ENCODE measurements at places on chromosomes 6 and 20. TPM values are rescaled to one million over a fixed set of nuclear protein-coding genes. Genes with fewer than 3 reads are reported as not detected.

DNA sequence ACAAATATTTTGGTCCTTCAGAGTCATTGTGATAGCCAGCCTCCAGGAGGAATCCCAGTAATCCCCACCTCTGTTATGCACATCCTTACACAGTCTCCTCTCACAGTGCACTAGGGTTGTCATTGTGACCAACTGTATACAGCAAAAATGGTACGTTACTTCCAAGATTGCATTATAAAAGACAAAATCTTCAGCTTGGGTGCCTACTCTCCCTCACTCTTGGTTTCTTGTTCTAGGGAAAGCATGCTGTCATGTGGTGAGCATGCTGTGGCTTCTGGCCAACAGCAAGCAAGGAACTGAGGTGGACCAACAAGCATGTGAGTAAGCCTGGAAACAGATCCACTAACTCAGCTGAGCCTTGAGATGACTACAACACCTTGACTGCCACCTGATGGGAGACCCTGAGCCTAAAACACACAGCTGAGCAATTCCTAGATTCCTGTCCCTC is 130.1 kb upstream of the DST start:
- DNase-seq: peak; percentile 81

Gene UBE2C
- total RNA-seq: 53.3 TPM

Gene RAET1L
- not detected for total RNA-seq

- DNase-seq: peak; percentile 67
These were observed 51.1 kb downstream of the RCAN2 start for GRCh38 chr6:46440141-46440540.

DNA sequence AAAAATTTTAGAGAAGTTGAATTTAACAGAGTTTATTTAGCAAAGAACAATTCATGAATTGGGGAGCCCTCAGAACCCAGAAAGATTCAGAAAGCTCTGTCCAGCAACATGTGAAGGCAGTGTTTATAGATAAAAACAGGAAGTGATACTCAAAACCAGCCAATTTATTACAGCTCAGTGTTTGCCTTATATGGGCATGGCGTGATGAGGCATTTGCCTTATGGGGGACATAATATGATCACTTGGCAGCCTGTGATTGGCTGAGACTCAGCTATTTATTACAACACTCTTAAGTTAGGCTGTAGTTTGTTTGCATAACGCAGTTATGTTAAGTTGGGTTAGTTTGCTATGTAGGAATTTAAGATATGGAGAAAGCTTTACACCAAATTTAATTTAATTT is 11.5 kb downstream of the HLA-DPA1 start:
- peak; percentile 11 for DNase-seq

Gene DEFB132
- not detected for total RNA-seq

DNA sequence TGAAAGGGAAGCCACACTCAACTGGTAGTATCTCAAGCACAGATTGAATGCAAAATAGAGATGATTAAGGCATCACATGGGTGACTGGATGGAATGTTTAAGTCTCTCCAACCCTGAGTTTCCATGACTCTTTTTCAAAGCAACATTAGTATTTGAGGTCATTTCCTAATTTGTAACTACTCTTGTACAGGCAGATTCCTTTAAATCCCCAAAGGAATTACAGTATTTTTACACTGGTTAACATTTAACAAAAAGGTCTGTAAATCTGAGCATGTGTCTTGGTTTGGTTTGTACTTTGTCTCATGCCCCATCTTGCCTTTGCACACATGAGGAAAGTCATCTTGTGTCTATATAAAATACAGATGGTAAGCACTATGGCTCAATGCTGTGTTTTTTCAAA is 15.1 kb downstream of the RMND1 start:
- peak; percentile 89 for DNase-seq

Gene CCDC170
- 0.82 TPM for total RNA-seq

Gene AK9
- total RNA-seq: 16.6 TPM

- no peak for DNase-seq
These were observed at the start of gene SIGLEC1 for GRCh38 chr20:3712279-3712873. Gene SIGLEC1 (minus strand): TSS chr20:3712600. CDS start chr20:3707128, 5,472 bp downstream.

- DNase-seq: no peak
These were observed 127.7 kb upstream of the LRFN2 start for GRCh38 chr6:40714576-40715564.

- DNase-seq: no peak
These were observed 226.1 kb downstream of the OTOR start for GRCh38 chr20:16974080-16974854.

GRCh38 chr6:34526241-34526972 is 29.7 kb downstream of the SPDEF start:
- no peak for DNase-seq

GRCh38 chr20:48659858-48660257 is 167.9 kb downstream of the PREX1 start:
- DNase-seq: peak; percentile 54

Gene RGS17
- total RNA-seq: 7.8 TPM

GRCh38 chr6:3592371-3592941 is 135.6 kb upstream of the SLC22A23 start:
- peak; percentile 96 for DNase-seq

- no peak for DNase-seq
These were observed 41.1 kb downstream of the SUN5 start for GRCh38 chr20:32963176-32963575.

Gene BTNL2
- total RNA-seq: not detected

Gene MAP1LC3A
- total RNA-seq: 15.8 TPM

Gene SLC25A27
- total RNA-seq: 6.2 TPM

Gene NOL4L
- 4.5 TPM for total RNA-seq

Gene LRRC73
- total RNA-seq: 0.63 TPM

Gene TTBK1
- not detected for total RNA-seq

DNA sequence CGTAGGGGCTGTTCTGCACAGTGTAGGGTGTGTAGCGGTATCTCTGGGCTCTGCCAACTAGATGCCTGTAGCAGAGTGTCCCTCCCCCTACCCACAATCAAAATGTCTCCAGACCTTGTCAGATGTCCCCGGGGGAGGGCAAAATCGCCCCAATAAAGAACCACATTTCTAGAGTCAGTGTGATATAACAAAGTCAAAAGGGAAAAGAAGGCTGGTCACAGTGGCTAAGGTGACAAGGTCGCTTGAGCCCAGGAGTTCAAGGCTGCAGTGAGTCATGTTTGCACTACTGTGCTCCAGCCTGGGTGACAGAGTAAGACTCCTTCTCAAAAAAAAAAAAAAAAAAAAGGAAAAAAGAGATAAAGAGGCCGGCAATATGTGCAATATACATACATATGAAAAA is 11.7 kb upstream of the CEP43 start:
- DNase-seq: no peak

DNA sequence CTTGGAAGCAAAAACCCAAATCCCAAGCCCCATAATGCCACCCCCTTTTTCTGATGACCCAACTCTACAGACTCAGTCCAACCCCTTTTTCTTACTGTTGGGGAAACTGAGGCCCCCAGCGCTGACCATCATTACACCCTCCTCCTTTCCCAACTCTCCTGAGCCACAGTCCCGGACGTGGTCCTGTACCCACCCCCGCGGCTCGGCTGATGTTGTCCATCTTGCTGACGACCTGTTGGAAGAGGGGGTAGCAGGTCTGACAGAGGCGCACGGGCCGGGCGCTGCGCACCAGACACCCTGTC is 533 bp downstream of the OSTM1 start:
- DNase-seq: no peak

GRCh38 chr20:2246069-2246491 is 49.7 kb upstream of the TGM3 start:
- no peak for DNase-seq

- no peak for DNase-seq
These were observed 22.3 kb upstream of the RSPO3 start for GRCh38 chr6:127096167-127096566.

GRCh38 chr6:130743175-130743574 is 84.0 kb upstream of the SMLR1 start:
- DNase-seq: no peak

Gene HRH3
- not detected for total RNA-seq

DNA sequence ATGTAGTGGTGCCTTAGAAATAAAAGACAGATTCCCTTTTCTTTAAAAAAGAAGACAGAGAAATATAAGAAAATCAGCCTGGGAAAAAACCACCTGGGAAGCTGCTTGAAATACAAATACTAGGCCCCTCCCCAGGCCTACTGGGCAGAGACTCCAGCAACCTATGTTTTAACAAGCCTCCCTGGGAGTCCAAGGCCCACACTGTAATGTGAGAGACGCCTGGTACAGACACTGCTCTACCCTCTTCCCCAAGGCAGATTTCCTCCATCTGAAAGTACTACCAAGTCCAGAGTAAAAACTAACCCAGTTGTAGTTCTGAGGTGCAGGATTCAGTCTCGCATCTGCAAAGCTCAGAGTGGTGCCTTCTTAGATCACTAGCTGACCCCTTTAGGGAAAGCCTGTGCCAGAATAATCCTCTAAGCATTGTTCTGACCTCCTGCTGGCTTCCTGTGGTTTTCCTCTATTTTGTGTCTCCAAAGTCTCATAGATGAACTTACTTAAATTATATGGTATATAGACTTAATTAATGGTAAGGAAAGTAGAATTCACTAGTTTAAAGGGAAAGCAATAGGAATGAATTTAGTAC is 270.2 kb upstream of the SLC35B3 start:
- DNase-seq: no peak

Gene MEP1A
- total RNA-seq: not detected

DNA sequence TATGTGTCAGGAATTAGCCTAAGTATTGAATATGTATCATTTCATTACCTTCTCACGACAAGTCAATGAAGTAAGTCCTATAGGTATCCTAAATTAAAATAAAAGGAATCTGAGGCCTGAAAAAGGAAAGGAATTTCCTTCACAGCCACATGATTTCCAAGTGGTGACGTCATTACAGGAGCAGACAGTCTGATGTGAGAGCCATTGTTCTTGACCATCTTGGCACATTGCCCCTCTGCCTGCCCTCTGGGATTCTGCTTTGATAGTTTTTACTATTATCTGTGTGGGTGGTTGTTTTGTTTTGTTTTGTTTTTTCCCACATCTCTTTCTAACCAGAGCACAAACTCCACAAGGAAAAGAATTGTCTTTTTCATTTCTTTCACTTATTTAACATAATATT is 219.8 kb upstream of the UFL1 start:
- DNase-seq: no peak
